ENCODE measurements at places on chromosomes 11 and 22. TPM values are rescaled to one million over a fixed set of nuclear protein-coding genes. Genes with fewer than 3 reads are reported as not detected.

CRYAB gene
- total RNA-seq, result not detected

DNA sequence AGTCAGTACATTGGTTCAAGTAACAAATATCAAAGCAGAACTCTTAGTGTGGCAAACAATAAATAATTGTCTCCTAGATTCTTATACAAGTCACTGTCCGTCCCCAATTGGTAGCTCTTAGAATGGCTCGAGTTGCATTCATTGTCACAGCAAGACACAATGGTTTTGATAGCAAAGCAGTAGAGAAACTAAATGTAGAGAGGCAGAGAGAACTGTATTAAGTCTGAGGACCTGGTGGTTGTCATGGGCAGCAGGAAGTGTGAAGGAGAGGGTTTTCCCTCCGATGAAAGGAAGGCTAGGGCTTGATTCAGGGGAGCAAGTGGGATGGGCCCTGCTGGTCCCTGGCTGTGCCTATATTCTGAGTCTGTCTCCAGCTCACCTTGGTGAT is 36.6 kb downstream of the RCOR2 start:
- H3K4me1 ChIP-seq, result peaks cover 72% of the 10 kb centered on the region
- no peak overlapping the region for H3K27ac ChIP-seq
- no peaks in the 10 kb centered on the region for H3K36me3 ChIP-seq
- DNase-seq, result no peak

- H3K4me1 ChIP-seq, result peaks cover 15% of the 10 kb centered on the region
- H3K27me3 ChIP-seq, result no peaks in the 10 kb centered on the region
- H3K27ac ChIP-seq, result no peak overlapping the region
- H3K36me3 ChIP-seq, result no peaks in the 10 kb centered on the region
Measured at GRCh38 chr11:47258317-47258902, 614 bp downstream of the NR1H3 start.

ZBTB16 gene
- 13.4 TPM for total RNA-seq

DNA sequence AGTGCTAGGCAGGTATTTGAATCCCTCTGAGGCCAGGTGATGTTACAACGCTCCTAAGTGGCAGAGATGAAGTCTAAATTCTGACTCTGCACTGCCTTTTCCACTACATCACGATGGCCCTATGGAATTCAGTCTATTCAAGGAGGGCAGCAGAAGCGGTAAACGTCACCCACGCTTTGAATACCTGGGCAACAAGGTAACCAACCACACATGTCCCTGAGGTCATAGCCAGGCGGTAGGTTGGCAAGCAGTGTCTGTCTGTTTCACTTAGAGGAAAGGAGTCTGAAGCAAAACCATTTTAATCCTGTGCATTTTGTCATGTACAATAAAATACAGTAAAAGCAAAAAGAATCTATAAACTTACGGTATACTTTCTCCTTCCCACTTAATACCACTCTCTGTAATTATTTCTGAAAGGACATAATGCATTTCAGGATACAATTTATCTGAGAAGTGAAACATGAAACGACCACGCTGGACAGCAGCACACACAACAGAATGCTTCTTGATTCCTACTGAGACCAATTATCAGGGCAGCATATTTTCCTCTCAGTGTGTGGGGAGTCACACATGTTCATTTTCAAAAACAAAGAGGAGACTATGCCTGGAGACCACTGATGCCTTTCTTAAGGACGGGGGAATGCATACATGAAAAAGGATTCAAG is 51.3 kb downstream of the PRDM10 start:
- DNase-seq, result no peak
- H3K27me3 ChIP-seq, result no peaks in the 10 kb centered on the region
- peaks cover 14% of the 10 kb centered on the region for H3K36me3 ChIP-seq
- H3K4me1 ChIP-seq, result no peaks in the 10 kb centered on the region

HBG2 gene
- not detected for total RNA-seq

DNA sequence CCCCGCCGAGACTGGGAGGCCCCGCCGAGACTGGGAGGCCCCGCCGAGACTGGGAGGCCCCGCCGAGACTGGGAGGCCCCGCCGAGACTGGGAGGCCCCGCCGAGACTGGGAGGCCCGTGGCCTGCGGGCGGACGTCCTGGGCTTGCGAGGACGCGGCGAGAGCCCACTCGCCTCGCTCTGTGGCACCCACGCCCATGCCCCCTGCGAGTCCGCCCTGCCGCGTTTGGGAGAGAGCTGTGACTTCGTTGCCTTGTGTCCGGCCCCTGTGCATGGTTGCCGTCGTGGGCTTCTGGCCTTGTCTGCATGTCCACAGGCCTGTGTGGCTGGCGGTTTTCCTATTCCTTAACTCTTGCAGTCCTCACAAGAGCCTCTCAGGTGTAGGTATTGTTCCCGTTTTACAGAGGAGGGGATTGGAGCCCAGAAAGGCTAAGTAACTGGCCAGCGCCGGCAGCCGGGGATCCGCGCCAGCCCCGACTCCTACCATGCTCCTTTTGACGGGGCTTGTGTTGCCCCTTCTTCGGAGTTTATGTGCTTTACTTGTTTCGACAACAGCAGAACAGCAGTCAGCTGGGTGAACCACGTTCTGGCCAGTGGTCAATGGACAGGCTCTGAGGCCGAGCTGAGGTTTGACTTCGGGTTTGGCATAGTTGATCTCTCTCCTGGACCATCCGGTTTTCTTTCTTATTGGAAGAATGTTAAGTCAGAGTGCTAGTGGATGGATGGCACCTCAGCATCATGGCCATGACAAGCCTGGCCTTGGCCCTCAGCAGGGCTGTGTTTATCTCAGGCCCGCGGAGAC is 741 bp downstream of the PHRF1 start:
- no peak for DNase-seq
- H3K27me3 ChIP-seq, result no peaks in the 10 kb centered on the region
- peak overlapping the region; percentile 74 for H3K4me3 ChIP-seq
- peaks cover 29% of the 10 kb centered on the region for H3K4me1 ChIP-seq

DNA sequence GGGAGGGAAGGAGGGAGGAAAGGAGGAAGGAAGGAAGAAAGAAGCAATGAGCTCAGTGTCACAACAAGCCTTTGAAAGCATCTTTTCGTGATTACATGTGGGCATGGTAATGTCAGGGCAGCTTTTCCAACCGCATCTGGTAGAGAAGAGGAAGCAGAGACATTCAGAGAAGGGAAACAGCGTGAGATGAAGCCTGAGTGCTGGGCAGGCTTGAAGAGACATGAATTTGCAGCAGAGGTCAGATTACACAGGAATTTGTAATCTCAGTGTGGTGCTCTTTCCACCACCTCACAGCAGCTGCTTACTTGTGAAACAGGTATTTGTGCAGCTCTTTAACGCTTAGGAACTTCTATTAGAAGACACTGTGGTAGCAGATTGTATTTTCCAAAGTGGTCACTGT is 289.5 kb upstream of the C11orf87 start:
- H3K36me3 ChIP-seq, result no peaks in the 10 kb centered on the region
- H3K27me3 ChIP-seq, result no peaks in the 10 kb centered on the region
- H3K4me1 ChIP-seq, result no peaks in the 10 kb centered on the region
- DNase-seq, result no peak
- no peak overlapping the region for H3K4me3 ChIP-seq

All from T-cell (primary cell).